Foreskin fibroblast (primary cell): ENCODE measurements at places on chromosomes 12 and 14.
A peak's percentile ranks its signal among the peaks of the same experiment; 100 is the strongest.

- DNase-seq, result peak; percentile 56
These were observed 62.8 kb downstream of the VWF start for GRCh38 chr12:6061660-6062059.

GRCh38 chr12:128091101-128091720 is 175.8 kb upstream of the TMEM132C start:
- DNase-seq, result no peak

GRCh38 chr14:77124345-77125280 is 17.0 kb downstream of the ZDHHC22 start:
- peak; percentile 69 for DNase-seq

DNA sequence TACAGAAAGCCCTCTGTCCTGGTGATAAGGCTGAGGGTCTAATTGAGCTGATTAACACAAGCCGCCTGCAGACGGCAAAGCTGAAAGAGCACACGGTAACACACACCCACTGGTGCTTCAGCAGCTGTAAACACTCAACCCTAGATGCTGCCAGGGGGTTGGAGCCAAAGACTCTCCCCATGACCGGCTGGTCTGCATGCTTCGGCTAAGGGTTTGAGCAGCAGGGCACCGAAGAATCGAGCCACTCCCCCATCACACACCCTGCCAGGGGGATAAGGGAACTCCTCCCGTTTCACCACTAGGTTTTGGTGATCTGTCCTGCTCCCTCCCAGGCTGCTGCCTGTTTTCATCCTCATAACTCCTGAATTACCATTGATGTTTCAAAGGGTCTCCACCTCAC is 141.0 kb upstream of the OVCH1 start:
- no peak for DNase-seq

- no peak for DNase-seq
These were observed 6.5 kb downstream of the CBLN3 start for GRCh38 chr14:24422694-24423601.
